NCI-H187 treated with DMSO at 0.1 percent for 48 hours (cell line): ENCODE measurements at places on chromosomes 3 and 15.

DNA sequence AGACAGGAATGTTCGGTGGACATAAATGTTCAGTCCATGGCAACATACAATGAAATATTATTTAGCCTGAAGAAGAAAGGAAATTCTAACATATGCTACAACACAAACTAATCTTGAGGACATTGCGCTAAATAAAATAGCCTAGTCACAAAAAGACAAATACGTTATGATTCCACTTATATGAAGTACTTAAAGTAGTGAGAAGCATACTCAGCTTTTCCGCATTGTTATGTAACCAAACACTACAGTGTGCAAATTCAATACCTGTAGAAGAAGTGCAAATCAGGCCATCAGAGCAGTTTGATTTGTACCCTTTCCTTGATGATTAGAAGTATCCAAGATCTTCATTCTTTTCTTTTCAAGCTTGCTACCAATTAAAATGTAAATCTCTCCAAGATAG lies 1023.4 kb upstream of the NR2F2 start:
- no peak for DNase-seq

DNA sequence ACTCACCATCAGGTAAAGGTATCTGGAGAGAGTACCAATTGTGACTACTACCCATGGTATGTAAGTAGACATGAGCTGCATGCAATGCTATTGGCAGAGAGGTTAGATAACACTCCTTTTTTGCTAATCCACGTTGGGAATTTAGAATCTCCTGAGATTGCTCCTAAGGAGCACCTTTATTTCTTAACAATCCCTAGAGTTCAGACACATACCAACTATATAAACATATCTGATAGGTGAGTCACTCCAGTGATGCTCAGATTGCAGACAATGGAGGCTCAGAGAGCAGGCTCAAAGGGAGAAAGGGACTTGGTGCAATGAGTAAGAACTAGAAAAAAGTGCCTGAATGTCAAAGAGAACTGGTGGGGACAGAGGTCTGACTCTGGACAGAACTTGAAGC lies 47.0 kb upstream of the LRRFIP2 start:
- no peak for DNase-seq

GRCh38 chr15:75215107-75216004 lies 13.7 kb downstream of the C15orf39 start:
- DNase-seq: no peak

DNA sequence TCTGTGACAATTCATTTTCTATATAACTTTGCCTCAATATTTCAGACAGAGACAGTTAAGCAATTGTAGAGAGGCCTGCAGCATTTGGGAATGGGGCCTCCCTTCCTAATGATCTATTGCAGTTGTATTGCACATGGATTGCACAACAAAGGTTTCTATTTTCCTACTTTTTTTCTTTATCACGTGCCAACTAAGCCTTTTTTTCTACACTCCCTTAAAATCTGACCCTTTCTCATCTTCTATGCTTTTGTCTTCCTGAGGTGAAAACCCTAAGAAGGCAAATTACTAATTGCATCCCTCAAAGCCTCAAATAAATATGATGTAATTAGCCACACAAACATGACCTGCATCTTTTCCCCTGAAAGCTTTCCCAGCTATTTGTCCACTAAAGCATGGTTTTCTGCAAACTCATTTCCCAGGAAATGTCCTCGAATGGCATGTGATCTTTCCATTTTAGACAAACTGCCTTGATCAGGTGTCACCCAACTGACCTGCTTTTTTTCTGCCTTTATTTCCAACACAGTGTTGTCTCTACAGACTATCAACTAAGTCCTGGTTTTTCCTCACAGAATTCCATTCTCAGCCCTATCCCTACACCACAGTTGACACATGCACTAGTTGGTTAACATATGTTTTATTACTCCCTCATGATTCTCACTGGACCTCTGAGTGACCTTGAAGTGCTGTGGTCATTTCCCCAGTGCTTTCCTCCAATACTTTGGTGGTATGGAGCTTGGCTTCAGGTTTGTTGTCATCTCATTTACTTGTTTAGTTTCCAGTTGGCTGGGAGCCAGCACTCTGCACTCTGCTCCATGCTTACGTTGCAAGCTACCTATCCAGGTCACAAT lies 31.9 kb upstream of the TSC22D2 start:
- DNase-seq: no peak

- no peak for DNase-seq
Observed at GRCh38 chr3:58176827-58177489, 33.8 kb downstream of the DNASE1L3 start.

GRCh38 chr3:76561494-76562236 lies 478.2 kb upstream of the ROBO2 start:
- DNase-seq: no peak

DNA sequence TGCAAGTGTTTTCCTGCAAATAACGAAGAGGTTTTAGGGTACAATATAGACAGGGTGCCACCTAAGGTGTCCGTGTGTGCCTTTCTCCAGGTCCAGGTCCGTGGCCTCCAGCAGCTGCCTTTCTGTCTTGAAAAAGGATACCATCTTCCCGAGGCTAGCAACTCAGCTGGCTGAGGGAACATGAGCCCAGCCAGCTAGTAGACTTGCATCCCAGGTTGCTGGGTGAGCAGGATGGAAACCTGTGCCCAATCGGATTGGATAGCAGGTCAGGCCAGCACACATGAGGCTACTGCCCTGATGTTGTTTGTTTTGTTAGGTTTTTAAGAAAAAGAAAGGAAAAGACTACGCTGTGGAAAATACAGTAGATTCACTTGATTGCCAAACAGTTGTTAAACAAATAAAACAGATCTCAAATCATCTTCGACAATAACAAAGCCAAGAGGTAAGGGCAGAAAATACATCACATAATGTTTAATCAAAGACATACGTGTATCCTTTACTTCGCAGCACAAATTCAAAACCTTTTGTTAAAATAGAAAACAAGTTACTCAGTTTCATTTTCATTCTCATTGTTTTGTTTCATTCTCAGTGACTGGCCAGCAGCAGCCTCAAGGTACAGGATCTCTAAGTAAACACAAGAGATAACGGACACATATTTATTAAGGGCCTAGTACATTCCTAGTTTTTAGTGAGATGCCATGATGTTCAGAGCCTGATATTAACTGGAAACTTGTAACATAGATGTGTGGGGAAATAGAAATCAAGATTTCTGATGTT lies 661.2 kb upstream of the NR2F2 start:
- no peak for DNase-seq

- DNase-seq: no peak
Observed at GRCh38 chr15:45048794-45049631, 26.0 kb downstream of the SORD start.

DNA sequence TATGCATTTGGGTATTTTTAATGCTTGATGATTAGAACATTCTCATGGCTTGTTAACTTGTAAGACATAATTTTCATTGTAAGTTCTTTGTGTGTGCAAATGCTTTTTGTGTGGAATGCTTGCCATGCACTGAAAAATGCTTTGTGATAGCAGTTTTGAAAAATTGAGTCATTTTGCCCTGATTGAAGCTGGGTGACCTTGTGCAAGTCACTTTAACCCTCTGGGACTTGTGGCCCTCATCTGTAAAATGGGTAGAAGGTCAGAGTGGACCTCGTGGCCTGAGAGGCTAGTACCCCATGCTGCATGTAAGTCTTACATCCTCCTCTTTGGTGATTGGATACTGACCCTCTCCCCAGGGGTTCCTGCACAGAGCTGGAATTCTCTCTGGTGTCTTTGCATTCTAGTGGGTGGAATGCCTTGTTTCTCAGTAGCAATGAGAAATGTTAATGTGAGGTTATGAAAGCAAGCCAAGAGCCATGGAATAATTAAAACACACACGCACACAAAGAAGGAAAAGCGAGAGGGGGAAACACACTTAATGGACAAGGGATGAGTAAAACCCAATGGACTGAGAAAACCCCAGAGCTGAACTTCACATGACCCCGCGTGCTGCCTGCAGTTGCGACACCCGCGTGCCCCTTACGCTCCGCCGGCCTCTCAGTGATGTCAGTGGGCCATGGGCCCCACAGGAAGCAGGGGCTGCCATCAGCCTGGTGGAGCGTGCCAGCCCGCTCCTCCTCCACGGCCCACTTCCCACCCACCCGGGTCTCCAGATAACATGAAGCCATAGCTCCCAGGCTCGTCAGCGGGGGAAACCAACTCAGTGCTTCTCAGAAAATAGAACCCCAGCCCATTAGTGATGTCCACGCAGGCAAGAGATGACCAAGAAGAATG lies 44.0 kb downstream of the SMAD3 start:
- no peak for DNase-seq

DNA sequence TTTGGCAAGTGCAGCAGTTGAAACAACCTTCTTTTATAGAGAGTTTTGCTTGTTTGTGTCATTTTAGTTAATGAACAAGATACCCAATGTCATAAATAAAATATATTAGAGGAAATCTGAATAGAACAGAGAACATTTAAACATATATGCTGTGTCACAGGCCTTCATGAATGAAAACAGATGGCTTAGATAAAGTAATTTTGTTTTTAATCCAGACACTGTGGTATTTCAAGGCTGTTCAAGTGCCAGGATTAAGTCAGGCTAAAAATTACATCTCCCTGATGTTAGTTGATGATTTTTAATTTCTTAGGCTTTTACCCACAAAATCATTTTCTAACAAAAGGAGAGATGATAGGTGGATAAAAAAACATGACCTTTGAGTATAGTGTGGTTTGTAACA lies 4.9 kb upstream of the ACKR4 start:
- no peak for DNase-seq

- DNase-seq: no peak
Observed at GRCh38 chr3:50268703-50269451, at the start of gene SEMA3B. TSS of gene SEMA3B (plus strand) at chr3:50269147. CDS start at chr3:50269241, 94 bp downstream.

- no peak for DNase-seq
Observed at GRCh38 chr3:188270423-188270972, 116.5 kb downstream of the LPP start.

- DNase-seq: no peak
Observed at GRCh38 chr3:108486338-108486737, 24.1 kb downstream of the MYH15 start.

DNA sequence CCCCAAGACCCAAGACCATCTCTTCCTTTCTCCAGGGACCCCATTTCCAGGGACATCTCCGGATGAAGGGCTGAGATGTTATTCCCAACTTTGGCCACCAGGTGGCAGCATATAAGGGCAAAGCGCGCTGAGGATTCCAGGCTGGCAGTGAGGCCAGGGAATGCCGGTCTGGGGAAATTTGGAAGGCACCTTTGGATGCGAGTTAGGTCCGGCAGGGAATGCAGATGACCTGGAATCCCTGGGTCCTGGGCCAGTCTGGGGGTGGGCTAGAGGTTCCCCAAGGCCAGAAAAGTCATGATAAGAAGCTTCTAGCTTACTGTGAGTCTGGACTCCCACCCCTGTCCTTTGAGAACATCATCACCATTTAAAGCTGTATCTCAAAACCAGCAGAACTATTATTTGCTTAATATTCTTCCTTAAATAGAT lies 1.6 kb upstream of the CHST13 start:
- no peak for DNase-seq

GRCh38 chr3:195010551-195011100 lies 260.3 kb downstream of the XXYLT1 start:
- DNase-seq: no peak

DNA sequence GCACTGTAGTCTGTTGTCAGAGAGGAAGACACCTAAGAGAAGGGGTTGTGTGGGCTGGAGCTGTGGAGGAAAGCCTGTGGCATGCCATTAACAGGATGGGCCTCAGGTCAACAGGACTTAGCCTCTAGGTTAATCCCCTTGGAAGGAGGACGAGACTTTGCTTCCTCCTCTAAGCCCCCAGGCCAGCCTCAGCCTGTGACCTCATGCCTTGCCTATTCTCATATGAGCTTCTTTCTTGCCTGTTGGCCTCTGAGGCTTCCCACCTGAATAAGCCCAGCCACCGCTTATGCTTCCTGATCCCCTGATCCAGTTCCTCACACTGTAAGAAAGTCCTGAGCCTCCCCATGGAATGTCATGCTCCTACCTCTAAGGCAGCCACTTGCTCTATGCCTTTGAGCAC lies 52.2 kb upstream of the TBC1D21 start:
- no peak for DNase-seq

DNA sequence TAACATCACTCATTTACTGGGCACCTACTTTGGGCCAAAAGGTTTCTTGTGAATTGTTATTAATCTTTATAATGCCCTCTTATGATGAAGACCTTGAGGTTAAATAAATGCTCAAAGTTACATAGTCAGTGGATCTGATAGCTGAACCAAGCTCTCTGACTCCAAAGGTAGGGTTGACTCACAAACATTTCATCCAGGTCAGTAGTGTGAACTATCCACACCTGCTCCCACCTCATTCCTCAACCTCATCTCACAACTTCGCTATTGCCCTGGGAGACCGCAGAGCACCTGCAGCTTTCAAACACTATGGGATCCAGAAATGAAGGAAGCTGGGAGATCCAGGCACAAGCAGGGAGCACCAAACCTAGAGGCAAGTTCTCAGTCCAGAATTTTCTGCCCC lies 93.8 kb upstream of the FGF12 start:
- DNase-seq: no peak

- no peak for DNase-seq
Observed at GRCh38 chr3:193981504-193981903, 154.4 kb upstream of the HES1 start.

DNA sequence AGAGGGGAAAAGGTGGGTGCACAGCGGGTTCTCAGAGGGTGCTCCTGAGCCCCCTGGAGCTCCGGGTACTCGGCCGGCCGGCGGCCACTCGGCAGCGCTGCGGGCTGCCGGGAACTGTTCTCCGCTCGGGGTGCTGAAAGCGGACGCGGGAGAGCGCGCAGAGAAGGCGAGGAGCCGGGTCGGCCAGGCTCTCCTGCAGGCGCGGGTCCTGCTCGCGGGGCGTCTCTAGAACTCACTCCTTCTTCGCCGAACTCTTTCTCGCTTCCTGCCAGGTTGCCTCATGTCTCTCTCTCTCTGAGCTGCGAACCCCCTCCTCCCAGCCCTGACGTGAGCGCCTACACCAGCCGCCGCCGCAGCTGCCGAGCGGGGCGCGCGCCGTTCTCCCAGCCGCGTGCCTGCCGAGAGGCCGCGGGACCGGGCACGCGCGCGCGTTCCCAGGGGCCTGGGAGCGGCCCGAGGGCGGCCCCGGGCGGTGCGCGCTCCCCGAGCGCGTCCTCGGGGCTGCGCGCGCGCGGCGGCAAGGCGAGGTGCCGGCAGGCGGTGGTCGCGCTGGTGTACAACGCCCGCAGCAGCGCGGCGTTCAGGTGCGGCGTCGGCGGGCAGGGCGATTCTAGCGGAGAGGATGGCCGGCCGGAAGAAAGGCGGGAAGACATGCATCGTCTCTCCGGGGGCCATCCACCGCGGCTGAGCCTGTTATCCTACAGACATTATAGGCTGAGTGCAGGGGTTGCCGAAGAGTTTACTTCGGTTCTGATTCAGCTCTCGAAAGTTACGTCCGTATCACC lies at the start of gene PEX5L:
PEX5L (minus strand) TSS at position 267 of the 785 bp plus-strand sequence. CDS start 338 bp downstream, outside the sequence.
- DNase-seq: peak; percentile 26

GRCh38 chr15:44712346-44713005 lies 1.2 kb downstream of the B2M start:
- no peak for DNase-seq

DNA sequence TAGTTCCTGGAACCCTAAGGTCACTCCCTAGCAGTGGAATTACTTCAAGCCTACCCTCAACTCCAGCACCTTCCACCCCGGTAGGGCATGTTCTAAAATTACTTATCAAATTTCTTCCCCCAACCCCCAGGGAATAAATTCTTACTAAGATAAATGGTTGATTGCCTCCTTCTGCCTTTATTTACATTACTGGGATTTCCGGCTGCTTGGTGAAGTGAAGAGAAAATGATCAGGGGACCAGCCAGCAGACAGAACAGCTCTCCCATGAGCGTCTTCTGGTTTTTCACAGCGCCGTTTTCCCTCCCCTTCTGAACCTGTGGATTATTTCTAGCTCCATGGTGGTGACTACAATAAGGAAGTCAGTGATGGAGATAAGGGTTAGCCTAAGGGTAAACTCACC lies 521.5 kb upstream of the PPP2R3A start:
- DNase-seq: no peak
